Activated CD8-positive, alpha-beta memory T cell treated with anti-CD3 and anti-CD28 coated beads for 24 hours (primary cell): ENCODE measurements at places on chromosomes 1 and 21.

- peak; percentile 73 for DNase-seq
These were observed 20.6 kb upstream of the TTC34 start for GRCh38 chr1:2821966-2822620.

GRCh38 chr1:4626061-4626460 is 28.3 kb upstream of the AJAP1 start:
- DNase-seq: no peak

GRCh38 chr1:176602388-176603004 is 139.5 kb downstream of the PAPPA2 start:
- no peak for DNase-seq

DNA sequence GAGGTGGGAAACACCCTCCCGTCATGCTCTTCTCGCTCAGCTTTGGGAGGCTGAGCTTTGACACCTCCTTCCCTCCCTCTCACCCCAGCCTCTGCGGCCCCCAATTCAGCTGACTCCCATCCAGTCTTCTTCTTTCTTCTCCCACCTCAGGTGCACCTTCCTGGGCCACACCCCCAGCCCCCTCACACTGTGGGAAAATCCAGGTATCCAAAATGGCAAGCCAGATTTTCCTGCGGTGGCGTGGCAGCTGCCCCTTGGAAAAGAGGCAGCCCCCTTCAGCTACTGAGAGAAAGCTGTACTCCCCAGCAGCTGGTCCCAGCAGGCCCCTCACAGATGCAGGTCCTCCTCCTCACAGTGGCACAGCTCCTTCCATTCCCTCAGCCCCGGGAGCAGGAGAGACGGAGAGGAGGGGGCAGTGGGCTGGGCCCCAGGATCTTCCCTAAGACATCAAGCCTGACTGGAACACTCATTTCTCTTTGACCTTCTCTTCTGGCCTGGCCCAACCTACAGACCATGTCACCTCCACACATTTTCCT is 61.6 kb downstream of the OPTC start:
- no peak for DNase-seq

DNA sequence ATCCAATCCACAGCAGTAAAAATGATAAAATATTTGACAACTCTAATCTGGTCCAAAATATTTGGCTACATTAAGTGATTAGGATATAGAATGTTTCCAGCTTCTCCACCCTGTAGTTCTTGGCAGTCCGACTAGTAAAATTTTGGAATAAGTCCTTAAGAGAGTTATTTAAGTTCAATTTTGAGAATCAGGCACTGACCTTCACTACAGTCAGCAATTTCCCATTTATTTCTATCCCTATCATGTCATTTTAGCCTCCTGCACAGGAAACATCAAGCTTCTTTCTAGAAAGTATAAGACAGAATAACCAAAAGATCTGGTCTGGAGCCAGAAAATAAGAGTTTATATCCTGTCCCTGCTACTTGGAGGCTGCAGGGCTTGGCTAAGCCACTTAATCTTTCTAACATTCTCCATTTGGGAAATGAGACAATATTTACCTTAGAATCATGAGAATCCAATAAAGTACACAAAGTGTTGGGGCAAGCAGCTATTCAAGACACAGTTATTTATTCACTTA is 162.2 kb downstream of the DPYD start:
- DNase-seq: no peak

DNA sequence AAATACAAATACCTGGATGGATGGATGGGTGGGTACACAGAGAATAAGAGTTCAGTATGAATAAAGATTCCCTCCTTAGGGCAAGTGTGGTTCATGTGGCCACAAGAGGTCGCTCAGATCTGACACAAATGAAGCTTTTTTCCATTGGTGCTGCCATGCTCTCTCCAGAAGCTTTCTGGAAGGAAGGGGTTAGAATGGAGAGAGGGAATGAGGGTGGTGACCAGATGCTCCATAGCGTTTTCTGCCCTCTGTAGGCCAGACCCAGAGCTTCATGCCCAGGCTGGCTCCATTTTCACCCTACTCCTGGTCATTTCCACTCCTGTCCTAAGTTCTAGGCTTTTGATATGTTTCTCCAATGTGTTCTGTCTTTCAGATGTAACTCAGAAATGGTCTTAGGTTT is 3.3 kb upstream of the FCRL6 start:
- no peak for DNase-seq

DNA sequence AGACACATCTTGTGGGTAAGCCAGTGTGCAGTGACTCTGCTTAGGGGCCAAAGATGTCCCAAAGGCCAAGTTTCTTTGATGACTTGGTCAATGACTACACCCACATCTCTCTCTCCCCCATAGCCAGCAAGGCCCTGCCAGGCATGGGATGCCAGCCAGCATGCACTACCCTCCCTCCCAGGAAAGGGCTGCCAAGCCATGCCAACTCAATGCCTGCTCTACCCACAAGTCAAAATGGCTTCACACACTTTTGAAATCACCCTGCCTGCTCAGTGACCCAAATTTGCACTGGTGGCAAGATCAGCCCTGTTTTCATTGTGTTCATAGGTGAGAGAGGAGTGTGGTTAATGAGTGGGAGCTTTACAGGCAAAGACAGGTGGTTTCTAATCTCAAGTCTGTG is 112.5 kb downstream of the MATN1 start:
- DNase-seq: peak; percentile 17
